ENCODE measurements at places on chromosomes 7 and 10.

GRCh38 chr10:50063100-50063499, 4.7 kb upstream of the WASHC2A start:
- no peak for DNase-seq

GRCh38 chr7:75798770-75799169, 14.8 kb downstream of the CCL24 start:
- DNase-seq, result no peak

- no peak for DNase-seq
Observed at GRCh38 chr10:71719042-71719441, 536 bp downstream of the C10orf105 start.

DNA sequence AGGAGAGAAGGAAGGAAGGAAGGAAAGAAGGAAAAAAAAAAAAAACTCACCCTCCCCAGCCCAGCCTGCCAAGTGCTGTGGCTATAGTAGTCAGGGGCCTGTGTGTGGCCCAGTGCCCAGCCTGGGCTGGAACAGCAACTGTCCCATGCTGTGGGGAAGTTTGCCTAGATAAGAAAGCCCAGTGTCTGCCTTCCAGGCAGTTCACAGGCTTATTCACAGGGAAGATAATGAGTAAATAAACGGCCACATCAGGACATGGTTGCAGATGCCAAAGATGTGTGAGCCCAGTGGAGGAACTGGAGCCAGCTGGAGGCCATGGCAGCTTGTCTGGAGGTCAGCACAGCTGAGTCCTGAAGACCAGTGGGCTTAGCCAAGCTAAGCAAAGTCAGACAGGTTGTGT, 132.4 kb upstream of the FOXK1 start:
- no peak for DNase-seq

- no peak for DNase-seq
Observed at GRCh38 chr7:56007167-56007652, 42.8 kb downstream of the NIPSNAP2 start.

DNA sequence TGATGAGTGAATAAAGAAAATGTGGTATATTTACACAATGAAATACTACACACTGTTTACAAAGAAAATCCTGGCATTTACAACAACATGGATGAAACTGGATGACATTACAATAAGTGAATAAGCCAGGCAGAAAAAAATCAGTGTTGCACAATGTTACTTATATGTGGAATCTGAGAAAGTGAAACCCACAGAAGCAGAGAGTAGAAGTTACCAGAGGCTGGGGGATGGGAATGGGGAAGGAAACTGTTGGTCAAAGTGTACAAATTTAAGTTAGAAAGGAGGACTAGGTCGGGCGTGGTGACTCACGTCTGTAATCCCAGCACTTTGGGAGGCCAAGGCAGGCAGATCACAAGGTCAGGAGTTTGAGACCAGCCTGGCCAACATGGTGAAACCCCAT, 538.5 kb upstream of the MKI67 start:
- DNase-seq, result no peak

- DNase-seq, result no peak
Observed at GRCh38 chr7:147106746-147107145, 990.1 kb downstream of the CNTNAP2 start.

GRCh38 chr10:103696411-103697145, 158.8 kb downstream of the SH3PXD2A start:
- peak; percentile 32 for DNase-seq

DNA sequence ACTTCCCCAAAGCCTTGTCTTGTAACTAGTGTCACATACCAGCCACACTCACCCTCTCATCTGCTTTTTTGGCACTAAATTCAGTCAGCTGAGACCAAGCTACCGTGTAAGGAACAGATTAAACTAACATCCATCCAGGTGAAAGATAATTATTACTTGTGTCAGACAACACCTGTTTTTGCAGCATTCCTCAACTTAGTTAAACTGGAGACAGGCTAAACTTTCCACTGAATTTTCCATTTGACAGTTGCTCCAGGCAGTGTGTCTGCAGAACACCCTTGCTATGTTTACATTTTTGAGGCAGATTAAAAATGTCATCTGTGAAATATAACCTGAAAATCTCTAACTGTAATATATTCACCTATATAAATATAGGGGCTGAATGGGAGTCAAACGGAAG, 73.6 kb downstream of the CYP26A1 start:
- DNase-seq, result no peak

All from stimulated activated CD8-positive, alpha-beta memory T cell treated with anti-CD3 and anti-CD28 coated beads, Interleukin-7, amount 100 ng/mL, for 1 hour (primary cell).